ENCODE measurements at places on chromosomes 6 and 20.

GRCh38 chr20:13670160-13670559 lies 31.4 kb upstream of the TASP1 start:
- no peak for DNase-seq

DNA sequence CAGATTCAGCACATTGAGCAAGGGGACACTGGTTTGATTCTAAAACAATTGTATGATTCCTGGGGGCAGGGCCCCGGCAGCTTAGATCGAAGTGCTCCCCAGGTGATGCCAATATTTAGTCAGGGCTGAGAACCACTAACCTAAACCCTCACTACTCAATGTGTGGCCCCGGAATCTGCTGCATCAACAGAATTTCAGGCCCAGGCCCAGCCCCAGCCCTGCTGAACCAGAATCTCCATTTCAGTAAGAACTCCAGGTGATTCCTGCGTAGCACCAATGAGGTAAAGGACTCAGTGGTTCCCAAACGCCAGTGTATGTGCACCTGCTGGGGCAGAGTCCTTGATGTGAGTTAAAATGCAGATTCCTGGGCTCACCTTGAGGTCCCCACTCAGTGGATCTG lies 152.8 kb upstream of the KCNG1 start:
- no peak for DNase-seq

- no peak for DNase-seq
Measured at GRCh38 chr6:141445928-141446628, 686.6 kb upstream of the GJE1 start.

GRCh38 chr6:53306819-53307347 lies 41.9 kb downstream of the ELOVL5 start:
- DNase-seq, result peak; percentile 61

GRCh38 chr20:24816907-24817306 lies 132.2 kb upstream of the CST7 start:
- DNase-seq, result no peak

- DNase-seq, result no peak
Measured at GRCh38 chr6:33696548-33697518, 14.7 kb downstream of the UQCC2 start.

DNA sequence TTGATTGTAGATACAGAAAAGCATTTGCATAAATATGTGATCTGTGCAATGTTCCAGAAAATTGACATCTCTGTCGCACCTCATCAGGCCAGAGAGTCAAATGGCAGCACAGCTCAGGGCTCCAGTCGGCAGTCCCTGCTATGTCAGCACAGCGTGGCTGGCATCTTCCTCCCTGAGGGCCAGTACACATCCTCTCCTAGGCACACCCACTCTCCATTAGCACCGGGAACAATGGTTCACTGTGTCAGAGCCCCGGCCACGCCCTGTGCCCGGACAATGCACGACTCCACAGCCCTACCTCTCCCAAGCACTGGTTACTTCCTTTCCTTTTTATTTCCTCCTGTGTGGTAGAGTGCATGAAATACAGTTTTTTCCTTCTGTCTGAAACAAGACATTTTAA lies 114.9 kb downstream of the FOXC1 start:
- no peak for DNase-seq

Data from Panc1 (cell line).